ENCODE measurements at places on chromosomes 3 and 15. TPM values are rescaled to one million over a fixed set of nuclear protein-coding genes. Genes with fewer than 3 reads are reported as not detected.

The COL8A1 gene
- 179 TPM for total RNA-seq

The THRB gene
- 2.8 TPM for total RNA-seq

The GNB4 gene
- 21.6 TPM for total RNA-seq

The ETV5 gene
- 51.4 TPM for total RNA-seq
